ENCODE measurements at places on chromosomes 7 and 10.

DNA sequence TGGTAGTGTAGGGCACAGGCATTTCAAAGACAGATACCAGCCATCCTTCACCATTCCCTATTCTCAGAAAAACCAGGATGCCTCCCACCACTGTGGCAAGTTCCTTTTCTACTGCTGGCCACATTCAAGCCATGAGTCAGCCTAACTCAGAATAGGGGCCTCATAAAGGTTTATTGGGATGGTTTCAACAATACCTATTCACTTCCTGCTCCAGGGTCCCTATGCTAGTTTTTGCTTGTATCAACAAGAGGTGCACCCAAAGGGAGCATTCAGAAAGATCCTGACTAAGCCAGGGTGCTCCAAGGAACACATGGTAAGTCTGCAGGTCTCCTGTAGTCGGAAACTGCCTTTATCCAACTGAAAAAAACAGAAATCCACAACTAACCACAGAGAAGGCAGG is 76.9 kb upstream of the EGR2 start:
- no peak for DNase-seq

- DNase-seq, result no peak
Measured at GRCh38 chr7:32360127-32360526, 130.1 kb downstream of the LSM5 start.

DNA sequence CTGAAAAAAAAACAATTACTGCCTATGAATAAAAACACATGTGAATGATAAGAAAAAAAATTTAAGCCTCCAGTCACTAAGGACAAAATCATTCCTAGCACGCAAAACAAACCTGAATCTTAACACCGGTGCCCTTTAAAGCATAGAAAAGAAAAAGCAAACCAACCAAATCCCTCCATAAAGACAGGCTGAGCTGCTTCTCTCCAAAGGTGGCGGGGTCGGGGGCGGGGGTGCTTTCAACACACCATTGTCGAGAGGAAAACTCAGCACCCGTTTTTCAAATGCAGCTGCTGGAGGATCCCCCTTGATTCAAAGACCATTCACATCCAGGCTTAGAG is 1.4 kb downstream of the ST8SIA6 start:
- no peak for DNase-seq

GRCh38 chr10:88110355-88110754 is 246.9 kb downstream of the PTEN start:
- no peak for DNase-seq

DNA sequence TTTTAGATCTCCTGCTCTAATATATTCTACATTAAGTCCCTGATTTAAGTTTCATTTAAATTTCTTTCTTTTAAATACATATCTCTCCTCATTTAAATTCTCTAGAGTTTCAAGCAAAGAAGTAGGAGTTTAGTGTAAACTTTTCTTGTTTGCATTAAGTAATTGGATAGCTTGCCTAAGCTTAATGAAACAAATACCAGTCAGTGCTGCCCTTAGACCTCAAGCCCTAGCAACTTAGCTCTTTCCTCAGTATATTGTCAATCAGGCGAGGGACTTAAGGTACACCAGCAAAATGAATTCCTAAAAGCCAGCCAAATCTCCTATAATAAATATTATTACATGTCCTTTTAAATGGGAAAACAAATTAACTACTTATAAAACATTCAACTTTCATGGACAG is 101.5 kb downstream of the CHCHD3 start:
- no peak for DNase-seq

Data from GM04503 (cell line).